ENCODE measurements at places on chromosomes 2 and 18.

DNA sequence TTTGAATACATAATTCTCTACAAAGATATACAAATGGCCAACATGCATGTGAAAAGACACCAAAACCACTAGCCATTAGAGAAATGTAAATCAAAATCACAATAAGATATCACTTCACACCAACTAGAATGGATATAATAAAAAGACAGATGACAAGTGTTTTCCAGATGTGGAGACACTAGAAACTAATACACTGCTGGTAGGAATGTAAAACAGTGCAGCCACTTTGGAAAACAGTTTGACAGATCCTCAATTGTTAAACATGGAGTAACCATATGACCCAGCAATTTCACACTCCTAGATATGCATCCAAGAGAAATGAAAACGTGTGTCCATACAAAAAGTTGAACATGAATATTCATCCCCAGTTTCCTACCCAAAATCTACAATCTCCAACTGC lies 9.8 kb upstream of the RAB11FIP5 start:
- DNase-seq, result no peak

DNA sequence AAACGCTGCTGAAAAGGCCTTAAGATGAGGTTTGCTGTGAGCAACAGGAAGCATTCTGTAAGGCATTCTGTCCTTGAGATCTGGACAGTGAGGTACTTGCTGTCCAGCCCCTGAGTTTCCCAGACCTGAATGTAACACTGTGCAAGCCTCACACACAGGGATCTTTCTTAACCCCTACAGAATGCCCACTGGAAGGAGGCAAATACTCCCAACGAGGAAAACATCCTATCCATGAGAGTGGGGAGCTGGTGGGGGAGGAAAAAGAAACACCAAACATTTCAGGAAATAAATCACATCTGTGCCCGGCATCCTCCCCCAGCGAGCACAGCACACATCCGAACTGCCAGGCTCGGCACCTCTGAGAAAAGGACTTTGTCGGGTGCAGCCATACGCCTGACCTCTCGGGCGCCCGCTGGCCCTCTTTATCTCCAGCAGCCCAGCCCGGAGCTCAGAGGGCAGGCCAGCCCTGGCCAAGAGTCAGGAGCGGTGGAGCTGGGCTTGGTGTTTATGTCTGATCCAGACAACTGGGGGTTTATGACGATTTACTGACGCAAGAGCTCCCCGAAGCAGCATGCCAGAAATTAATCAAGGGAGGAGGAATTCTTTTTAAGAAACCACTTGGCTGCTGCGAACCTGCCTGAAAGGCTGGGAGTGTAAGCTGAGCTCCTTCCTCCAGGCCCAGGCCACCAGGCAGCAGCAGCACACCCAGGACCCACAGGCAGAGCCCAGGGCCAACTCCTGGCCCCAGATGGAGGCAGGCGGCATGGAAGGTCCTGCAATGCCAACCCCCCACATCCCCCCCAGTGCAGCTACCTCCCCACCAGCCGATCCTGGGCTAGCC lies 72.2 kb downstream of the HDAC4 start:
- no peak for DNase-seq

- no peak for DNase-seq
These were observed 109.7 kb downstream of the MSH2 start for GRCh38 chr2:47512581-47513083.

DNA sequence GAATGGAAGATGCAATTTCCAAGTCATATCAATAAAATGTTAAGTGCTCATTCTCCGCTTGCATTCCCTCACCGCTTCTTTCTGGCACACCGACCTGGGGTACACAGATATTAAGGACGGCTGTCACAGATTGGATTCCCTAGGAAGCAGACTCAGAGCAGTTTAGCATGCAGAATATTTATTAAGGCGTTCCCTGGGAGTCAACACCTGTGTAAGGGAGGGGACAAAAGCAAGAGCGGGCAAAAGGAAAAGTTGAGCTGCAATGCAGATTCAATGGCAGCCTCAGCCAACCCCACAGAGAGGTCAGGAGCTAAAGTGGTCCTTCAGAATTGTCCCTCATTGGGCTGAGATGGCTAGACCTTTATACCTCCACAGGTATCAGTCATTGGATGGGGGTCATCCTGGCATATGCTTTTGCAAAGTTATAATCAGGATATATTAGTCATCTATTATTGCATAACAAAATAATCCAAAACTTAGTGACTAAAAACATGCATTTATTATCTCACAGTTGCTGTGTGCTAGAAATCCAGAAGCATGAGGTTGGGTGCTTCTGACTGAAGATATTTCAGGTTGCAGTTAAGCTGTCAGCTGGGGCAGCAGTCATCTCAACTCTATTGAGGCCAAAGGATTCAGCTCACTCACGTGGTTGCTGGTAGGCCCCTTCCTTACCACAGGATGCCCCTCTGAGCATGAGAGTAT lies 27.0 kb upstream of the INO80D start:
- DNase-seq, result no peak

DNA sequence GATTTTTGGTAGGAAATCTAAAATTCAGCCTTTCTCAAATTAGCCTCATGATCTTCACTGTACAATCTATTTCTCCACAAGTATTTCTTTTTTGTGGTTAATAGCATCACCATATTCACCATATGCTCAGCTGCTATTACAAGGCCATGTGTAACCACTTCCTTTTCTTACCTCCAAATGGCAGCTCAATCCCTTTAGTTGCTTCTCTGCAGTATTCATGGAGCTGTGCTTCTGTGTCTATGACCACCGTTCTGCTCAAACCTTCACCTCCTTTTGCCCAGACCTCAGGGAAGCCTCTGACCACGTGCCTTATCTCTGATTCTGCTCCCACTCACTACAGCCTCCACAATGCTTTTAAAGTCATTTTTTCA lies 126.7 kb upstream of the TMEM200C start:
- no peak for DNase-seq

GRCh38 chr2:84899304-84900204 lies 5.9 kb upstream of the TMSB10 start:
- no peak for DNase-seq

- no peak for DNase-seq
These were observed 22.7 kb upstream of the LINC00305 start for GRCh38 chr18:64171576-64171975.

DNA sequence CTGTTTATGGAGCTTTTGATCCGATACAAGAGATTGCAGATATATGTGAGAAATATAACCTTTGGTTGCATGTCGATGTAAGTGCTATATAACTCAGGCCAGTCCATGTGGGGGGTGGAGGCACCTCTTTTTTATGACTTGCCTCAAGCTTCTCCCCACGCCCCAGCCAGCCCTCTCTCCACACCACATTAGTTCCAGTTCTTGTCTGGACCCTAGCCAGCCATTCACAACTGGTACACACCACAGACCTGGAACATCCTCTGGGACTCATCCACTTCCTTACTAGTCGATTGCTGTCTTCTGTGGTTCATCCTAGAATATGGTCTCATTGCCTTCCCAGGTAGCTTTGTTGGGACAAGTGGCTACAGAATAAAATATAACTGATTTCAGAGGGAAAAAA lies 31.0 kb downstream of the GAD1 start:
- no peak for DNase-seq

- no peak for DNase-seq
These were observed 120.8 kb upstream of the RBMS1 start for GRCh38 chr2:160614391-160614790.

- no peak for DNase-seq
These were observed 22.4 kb downstream of the HRH4 start for GRCh38 chr18:24482821-24483220.

GRCh38 chr18:21242780-21243401 lies 859 bp downstream of the GREB1L start:
- DNase-seq, result no peak

DNA sequence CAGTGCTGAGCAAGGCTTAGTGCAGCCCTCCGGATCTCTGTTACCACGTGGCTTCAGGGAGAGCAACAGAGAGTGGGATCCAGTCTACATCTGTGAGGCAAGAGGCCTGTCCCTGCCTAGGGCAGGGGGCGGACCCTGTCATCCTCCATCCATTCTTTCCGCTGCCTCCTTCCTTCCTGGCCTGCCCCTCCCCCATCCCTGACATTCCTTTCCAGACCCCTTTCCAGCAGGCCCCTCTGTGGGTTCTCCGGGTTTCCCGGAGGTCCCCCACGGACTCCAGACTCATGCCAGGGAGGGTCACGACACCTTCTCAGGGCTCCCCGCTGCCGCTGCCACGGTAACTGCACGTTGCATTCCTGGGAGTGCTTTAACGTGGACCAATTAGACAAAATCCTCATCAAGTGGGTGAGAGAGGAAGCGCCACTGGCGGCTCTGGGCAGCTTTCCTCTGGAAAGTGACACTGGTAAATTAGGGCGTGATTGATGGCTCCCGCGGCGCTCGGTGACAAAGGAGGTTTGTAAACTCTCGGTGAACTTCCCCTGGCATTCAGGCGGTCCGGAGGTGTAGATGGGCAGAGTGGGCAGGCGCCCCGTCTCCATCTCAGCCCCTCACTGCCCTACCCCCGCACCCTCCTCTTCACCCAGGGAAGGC lies 11.4 kb downstream of the ATOH8 start:
- DNase-seq, result no peak

- peak; percentile 17 for DNase-seq
These were observed 43.9 kb upstream of the RAPH1 start for GRCh38 chr2:203578759-203579643.

DNA sequence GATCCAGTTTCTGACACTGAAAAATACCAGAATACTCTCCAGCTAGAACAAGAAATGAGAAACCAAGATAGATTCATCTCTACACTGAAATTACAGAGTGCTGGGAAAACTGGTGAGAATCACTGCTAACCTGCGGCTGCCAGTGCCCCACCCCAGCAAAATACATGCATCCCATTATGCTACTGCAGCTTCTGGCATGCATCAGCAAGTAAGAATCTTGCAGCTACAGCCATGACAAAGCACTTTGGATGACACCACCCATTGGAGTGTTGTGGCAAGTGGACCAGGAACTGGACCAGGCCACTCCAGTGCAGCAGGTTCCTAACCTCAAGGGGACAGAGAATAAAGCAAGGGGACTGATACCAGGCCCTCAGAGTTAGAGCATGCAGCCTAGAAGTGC lies 378.8 kb upstream of the ETAA1 start:
- DNase-seq, result no peak

DNA sequence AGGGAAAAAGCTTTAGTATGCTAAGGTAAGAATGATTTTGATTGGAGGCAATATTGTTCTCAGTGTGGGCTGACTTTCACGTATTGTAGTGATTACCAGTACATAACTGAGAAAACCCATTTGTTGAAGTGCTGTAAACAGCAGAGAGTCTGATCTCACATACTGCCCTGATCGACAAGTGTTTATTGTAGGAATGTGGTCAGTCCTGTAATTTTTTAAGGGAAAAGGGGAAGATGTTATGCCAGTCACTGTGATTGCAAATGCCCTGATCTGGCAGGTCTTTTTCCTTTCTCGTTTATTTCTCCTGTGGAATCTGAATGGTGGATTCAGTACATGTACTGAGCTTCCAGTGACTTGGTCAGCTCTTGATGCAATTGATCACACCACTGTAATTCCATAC lies 11.5 kb downstream of the SPATS2L start:
- no peak for DNase-seq

- no peak for DNase-seq
These were observed 458.8 kb upstream of the NRXN1 start for GRCh38 chr2:51490576-51491234.

- DNase-seq, result no peak
These were observed 36.8 kb downstream of the PARD6G start for GRCh38 chr18:80210312-80211083.

DNA sequence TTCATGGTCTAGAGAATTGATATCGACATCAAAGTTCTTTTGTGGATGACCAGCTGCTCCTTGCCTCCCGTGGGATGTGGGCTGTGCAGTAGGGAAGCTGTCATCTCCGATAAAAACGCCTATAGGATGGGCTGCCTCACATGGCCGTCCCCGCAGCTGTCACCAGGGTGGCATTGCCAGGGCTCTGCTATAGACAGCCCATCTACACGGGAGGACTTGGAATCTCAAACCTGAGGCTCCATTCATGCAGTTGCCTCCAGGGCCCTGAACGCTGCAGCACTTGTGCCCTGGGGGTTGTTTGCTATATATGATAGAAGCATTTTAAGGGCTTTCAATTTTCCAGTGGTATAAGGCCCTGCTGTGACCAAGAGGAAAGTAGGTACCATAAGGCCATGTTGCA lies 183.1 kb downstream of the MYCN start:
- DNase-seq, result no peak

DNA sequence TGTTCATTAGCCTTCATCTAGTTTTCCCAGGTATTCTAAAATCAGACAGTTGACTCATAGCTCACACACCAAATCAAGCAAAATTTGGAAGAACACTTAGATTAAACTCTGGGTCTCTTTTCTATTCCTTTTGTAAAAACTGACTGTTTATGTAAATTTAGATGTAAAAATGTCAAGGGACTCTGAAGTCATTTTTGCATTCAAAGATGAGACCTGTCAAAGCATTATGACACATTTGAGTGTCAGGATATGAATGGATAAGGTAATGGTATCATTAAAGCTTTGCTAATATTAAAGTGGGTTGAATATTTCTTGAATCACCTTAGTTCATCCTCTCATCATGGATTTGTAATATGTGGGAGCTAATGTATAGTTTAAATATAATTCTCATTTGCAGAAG lies 348.1 kb upstream of the NRXN1 start:
- no peak for DNase-seq

DNA sequence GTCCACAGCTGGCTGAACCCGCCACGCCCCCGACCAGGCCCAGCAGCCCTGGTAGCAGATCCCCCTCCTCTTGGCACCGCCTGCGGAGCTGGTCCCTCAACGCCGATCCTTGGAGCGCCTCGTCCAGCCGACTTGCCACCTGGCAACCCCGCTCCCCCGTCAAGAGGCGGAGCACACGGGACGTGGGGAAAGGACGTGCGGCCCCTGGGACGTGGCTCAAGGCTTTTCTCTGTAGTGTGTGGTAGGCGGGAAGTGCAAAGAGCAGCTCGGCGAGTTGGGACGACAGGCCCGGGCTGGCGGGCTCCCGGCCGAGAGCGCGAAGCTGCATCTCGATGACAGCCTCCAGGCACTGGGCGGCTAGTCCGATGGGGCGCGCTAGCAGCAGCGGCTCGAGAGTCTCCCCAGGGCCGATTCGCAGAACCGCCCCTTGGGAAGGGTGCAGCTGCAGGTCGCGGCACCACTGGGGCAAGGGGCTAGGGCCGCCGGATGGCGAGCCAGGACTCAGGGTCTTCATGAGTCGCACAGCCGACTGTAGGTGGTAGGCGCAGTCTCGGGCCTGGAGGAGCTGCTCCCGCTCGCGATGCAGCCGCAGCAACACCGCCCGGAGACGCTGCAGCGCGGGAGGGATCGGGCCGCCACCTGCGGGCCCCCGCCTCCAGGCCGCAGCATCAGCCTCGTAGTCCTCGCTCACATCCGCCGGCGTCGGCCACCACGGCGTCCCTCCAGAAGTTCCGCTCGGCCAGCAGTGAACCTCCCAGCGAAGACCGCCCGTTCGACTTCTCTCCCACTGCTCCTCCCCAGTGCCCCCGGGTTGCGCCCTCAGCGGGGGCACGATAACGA lies 617 bp downstream of the CCDC142 start:
- DNase-seq, result no peak

GRCh38 chr2:167933097-167933814 lies 314.1 kb downstream of the STK39 start:
- DNase-seq, result no peak

DNA sequence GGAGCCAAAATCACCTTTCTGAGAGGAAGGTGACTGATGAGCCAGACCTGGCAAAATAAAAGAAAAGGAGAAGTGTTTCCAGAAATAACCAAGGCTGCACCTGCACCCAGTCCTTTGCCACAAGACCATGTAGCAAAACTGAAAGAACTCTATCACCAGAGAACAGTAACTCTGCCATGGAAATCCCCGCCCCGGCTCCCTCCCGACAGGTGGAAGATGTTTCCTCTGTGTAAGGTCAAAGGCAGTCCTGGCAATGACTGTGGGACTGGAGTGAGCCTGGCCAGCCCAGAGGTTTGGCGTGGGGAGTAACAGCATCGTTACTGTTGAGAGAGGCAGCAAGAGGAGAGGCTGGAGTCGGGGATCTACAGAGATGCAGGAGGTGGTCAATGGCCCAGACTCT lies 42.3 kb downstream of the SPRED2 start:
- no peak for DNase-seq

All from stimulated activated CD4-positive, alpha-beta T cell treated with anti-CD3 and anti-CD28 coated beads, TNF-alpha, amount 100 ng/mL, for 24 hours (primary cell).